ENCODE measurements at places on chromosomes 4 and X.

GRCh38 chr4:4387531-4388310 lies 819 bp downstream of the NSG1 start:
- DNase-seq = peak; percentile 5

DNA sequence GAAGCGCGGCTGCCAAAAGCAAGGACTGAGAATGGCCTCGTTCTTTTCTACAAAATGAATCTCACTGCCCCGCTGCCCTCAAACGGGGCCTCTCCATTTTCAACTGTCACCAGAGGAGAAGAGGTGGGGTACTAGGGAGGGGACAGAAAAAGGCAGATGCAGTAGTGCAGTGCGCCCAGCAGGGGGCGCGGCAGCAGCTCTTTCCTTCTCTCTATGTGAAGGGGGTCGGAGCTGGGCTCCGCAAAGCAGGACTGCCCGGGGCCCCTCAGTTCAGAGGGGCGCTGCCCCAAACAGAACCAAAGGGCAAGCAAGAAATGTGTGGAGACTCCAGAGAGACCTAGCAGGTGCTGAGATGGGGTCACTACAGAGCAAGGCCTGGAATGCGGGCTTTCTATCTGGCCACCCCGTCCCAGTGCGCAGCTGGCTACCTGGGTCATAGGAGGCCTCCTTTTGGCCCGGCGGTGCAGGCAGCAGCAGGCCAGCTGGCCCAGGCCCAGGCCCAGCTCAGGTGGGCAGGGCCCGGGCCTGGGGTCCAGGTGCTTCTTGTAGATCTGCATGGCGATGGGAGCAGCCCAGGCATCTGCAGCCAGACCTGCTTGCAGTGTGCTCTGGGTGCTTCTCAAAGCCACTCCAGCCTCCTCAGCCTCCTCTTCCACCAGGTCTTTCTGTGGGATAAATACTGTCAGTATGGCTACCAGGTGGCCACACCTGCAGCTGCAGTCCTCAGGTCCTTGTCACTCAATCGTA lies 5.9 kb downstream of the IRAK1 start:
- DNase-seq = peak; percentile 21

DNA sequence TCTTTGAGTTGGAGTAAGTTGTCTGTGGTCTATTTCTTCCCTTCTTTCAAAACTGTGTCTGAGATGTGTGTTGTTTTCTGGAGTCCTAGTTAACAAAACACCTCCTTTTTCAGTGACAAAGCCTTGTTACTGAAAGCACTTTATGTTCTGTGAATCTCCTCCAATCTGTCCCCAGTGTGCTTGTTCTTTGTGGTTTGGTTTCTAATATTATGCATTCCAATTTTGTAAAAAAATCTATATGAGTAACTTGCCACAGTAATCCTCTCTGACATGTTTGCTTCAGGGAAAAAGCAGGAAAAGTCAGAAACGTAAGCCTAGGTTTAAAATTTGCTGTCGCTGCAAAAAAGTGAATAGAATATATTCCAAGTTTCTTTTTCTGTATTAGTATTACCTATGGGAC lies 12.4 kb downstream of the PRRG1 start:
- DNase-seq = no peak

DNA sequence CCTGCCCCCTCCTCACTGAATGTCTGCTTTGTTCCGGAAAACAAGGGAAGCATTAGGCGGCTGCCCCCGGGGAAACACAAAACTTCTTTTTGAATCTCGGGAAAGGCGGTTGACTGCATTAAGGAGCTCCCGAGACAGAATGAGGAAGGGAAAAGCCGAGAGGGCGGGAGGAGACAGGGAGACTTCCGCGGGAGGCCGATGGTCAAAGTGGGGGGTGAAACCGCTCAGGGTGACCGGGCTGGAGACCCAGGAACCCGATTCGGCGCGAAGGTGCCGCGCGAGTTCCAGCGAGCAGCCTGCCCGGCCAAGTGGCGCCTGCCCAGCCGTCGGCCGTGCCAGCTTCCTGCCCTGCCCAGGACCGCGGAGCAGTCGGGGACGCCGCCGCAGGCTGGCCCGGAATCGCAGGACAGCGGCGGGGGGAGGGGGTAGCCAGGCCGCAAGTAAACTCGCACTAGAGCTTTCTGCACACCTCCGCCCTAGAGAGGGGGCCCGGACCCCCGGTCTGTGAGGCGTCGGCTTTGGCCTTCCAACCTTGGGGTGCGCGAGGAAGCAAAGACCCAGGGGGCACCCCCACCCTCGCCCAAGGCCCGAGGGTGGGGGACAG lies 55.1 kb upstream of the BCOR start:
- DNase-seq = no peak

GRCh38 chrX:43985511-43985910 lies 12.3 kb upstream of the NDP start:
- no peak for DNase-seq

DNA sequence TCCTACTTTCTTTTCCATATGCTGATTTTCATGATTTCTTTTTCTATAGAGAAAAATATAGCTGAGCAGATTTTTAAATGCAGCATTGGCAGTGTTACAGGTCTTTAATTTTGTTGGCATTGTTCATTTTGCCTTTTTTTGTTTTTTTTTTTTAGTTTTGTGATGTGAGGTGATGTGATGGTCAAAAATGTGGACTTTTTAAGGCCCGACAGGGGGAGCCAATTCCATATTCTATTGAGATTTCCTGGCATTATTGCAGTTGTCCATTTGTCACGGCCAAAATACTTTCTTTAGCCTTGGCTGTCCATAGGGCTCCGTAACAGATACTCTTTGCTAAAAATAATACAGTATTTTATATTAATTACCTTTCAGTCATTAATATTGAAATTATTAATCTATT lies 47.8 kb downstream of the SLIT2 start:
- DNase-seq = no peak

GRCh38 chr4:90824266-90825150 lies 697.3 kb downstream of the CCSER1 start:
- DNase-seq = no peak

Data from activated effector memory CD4-positive, alpha-beta T cell treated with Interleukin-2 at 50 U/mL for 16 hours (primary cell).